Neural crest cell (in vitro differentiated cells): ENCODE measurements at places on chromosomes 3 and 15. TPM values are rescaled to one million over a fixed set of nuclear protein-coding genes. Genes with fewer than 3 reads are reported as not detected.

DNA sequence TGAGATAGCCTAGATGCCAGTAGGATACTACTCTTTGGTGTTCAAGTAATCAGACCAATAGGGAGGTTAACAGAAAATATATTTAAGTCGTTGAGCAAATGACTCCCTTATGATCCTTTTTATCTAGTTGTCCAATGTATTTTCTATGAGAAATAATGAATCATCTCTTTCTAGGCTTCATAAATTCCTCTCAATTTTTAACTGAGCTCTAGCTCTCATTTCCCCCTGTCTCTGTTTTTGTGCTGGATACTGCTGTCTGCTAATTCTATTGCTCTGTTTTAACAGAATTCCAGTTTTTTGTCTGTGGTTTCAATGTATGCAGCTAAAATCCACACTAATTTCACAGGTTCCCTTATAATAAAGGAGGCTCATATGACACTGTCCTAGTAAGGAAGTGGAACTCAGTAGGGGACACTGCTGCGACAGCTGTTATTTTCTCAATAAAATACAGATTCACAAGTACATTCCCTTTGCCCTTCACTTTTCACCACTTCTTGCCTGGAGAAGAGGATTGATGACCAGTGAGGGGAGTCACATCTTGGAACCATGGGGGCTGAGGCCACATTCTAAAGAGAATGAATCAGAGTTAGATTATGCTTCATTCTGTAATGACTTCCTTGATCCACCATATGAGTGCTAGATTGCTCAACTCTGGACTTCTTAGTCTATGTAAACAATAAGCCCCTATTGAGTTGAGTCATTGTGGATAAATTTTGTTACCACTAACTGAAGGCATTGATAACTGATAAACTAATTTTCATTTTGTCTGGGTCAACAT lies 558.7 kb upstream of the KCNMB2 start:
- H3K36me3 ChIP-seq, result no peaks in the 10 kb centered on the region
- no peak overlapping the region for H3K4me3 ChIP-seq
- DNase-seq, result no peak
- no peaks in the 10 kb centered on the region for H3K27me3 ChIP-seq

DNA sequence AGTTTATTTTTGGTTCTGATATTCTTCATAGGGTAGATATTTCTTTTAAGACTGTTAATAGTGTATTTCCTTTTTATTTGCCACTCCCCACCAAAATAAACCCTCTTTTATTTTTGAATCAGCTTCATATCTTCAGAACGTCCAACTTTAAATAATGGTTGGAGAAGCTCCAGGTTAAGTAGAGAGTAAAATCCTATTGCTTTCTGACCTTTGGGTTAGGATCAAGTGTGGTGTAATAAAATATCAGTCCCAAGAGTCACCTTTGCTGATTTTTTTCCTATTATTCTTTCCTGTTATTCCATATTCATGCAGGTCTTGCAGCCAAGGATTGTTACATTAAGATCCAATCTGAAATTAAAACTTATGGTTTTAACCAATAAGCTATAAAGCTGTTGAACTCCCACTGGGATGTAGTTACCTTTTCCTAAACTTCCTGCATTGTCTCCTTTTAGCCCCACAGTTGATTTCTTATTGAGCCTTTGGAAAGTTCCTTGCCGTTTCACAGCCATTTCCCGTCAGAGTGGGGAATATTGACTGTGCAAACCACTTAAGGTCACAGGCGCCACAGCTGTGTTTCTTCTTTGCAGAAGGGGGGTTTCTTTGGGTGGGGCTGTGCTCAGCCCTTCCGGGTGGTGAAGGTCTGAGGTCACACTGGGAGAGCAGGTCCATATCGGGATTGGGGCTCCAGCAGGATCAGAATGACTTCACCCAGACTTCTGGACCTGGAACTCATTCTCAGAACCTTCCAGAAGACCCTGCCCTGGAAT lies 287.3 kb upstream of the CTDSPL start:
- DNase-seq, result no peak
- H3K27me3 ChIP-seq, result no peaks in the 10 kb centered on the region
- H3K27ac ChIP-seq, result no peak overlapping the region
- no peak overlapping the region for H3K4me3 ChIP-seq
- peaks cover 5% of the 10 kb centered on the region for H3K4me1 ChIP-seq

GRCh38 chr3:116129187-116129946 lies 315.9 kb downstream of the LSAMP start:
- no peak overlapping the region for H3K4me3 ChIP-seq
- H3K27me3 ChIP-seq, result no peaks in the 10 kb centered on the region
- H3K4me1 ChIP-seq, result peaks cover 14% of the 10 kb centered on the region
- DNase-seq, result no peak

- H3K36me3 ChIP-seq, result peaks cover 6% of the 10 kb centered on the region
- H3K27ac ChIP-seq, result no peak overlapping the region
- H3K27me3 ChIP-seq, result peaks cover 25% of the 10 kb centered on the region
- H3K4me1 ChIP-seq, result peaks cover 11% of the 10 kb centered on the region
- no peak for DNase-seq
Measured at GRCh38 chr3:13898346-13898745, 18.5 kb upstream of the WNT7A start.

DNA sequence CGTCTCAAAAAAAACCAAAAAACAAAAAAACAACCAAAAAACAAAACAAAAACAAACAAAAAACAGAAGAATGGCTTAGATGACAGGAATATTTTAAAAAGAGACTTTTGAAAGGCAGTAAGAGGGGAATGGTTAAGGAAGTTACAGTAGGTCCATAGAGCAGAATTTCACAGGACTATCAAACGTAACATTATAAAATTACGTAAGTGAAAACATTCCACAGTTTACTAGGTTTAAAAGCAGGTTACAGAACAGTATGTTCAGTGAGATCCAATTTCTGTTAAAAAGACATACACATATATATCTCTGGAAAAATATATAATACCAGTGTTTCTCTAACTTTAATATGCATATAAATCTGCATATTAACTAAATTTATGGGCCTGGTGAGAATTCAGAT lies 50.2 kb upstream of the MUC13 start:
- H3K27ac ChIP-seq, result no peak overlapping the region
- H3K4me1 ChIP-seq, result no peaks in the 10 kb centered on the region
- H3K36me3 ChIP-seq, result peaks cover under 1% of the 10 kb centered on the region
- no peak for DNase-seq
- H3K27me3 ChIP-seq, result no peaks in the 10 kb centered on the region

- no peaks in the 10 kb centered on the region for H3K36me3 ChIP-seq
- peaks cover 20% of the 10 kb centered on the region for H3K4me1 ChIP-seq
- H3K27ac ChIP-seq, result no peak overlapping the region
- H3K4me3 ChIP-seq, result no peak overlapping the region
Measured at GRCh38 chr3:107993771-107994170, 97.1 kb downstream of the CD47 start.

DNA sequence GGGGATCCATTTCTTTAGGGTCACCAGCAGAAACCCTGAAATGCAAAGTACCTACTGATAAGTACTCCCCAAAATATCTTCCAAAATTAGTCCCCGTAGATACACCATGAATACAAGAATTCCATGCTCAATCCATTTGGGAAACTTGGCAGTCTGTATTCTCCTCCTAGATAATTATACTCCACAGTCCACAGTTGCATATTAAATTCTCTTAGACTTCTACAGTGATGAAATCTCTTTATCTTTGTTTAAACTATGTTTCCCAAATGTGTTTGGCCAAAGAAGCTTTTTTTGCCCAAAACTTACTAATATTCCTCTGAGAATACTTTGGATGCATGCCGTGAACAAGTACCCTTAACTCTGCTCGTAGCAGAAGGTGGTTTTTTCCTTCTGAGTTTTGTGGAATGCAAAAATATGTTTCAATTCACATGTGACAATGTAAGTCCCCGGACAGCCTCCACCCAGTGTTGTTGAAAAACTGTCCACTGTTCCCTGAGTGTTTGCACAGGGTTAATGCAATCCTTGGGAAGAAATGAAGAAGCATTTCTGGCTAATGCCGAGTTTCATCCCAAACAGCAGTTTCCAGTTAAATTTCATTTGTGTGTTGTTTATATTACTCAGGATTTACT lies 126.7 kb downstream of the ARNT2 start:
- DNase-seq, result no peak
- no peaks in the 10 kb centered on the region for H3K27me3 ChIP-seq
- no peak overlapping the region for H3K4me3 ChIP-seq
- H3K4me1 ChIP-seq, result peaks cover 1% of the 10 kb centered on the region

DNA sequence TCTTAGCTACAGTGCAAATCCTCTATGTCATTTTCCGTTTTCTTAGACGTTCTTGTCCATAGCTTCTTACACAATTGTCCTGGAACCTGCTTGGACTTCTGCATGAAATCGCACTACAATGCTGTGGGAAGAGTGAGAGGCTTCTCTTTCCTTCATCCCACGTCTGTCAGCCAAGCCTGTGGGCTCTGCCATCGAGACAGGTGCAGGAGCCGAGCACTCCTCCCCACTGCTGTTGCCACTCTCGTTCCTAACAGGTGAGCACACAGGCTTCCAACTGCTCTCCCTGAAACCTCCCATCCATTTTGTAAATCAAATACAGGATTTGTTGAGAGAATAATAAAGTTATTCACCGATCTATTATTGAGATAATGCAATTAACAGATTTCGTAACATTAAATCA lies 23.5 kb downstream of the ZXDC start:
- no peaks in the 10 kb centered on the region for H3K27me3 ChIP-seq
- H3K27ac ChIP-seq, result no peak overlapping the region
- peaks cover 9% of the 10 kb centered on the region for H3K36me3 ChIP-seq
- H3K4me1 ChIP-seq, result peaks cover 15% of the 10 kb centered on the region
- no peak for DNase-seq
- no peak overlapping the region for H3K4me3 ChIP-seq

DNA sequence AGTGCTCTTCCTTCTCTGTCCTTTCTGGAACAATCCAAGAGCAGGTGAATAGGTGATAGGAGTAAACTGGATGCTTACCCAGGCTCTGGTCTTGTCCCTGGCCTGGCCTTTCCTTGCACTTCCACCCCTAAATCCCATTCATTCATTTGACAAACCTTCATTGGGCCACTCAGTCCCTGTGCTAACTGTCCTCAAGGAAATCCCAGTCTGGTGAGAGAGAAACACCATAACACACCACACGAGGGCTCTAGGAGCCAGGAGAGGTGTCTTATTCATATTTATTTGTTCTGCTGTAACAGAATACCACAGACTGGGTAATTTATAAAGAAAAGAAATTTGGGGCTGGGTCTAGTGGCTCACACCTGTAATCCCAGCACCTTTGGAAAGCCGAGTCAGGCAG lies 22.8 kb downstream of the EFCC1 start:
- no peak overlapping the region for H3K4me3 ChIP-seq
- peaks cover 17% of the 10 kb centered on the region for H3K4me1 ChIP-seq
- peaks cover 9% of the 10 kb centered on the region for H3K36me3 ChIP-seq
- H3K27me3 ChIP-seq, result no peaks in the 10 kb centered on the region

GRCh38 chr3:191283400-191283799 lies 45.8 kb upstream of the CCDC50 start:
- no peaks in the 10 kb centered on the region for H3K36me3 ChIP-seq
- H3K4me3 ChIP-seq, result no peak overlapping the region
- no peaks in the 10 kb centered on the region for H3K27me3 ChIP-seq

DNA sequence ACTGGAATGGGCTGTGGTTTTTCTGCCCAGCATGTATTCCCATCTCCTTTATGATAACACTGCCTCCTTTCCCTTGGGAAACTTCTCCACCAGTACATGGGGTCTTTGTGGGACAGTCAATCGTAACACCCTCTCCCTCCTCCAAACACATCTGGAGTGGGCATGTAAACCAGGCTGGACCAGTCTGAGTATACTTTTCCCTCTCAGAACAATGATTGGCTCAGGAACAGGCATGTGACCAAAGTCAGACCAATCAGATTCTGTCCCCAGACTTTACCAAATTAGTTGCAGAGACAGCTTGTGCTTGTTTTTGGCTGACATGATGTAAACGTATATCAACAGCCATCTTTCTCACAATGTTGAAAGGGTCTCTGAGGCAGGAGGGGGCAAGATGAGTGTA lies 97.1 kb upstream of the CRBN start:
- no peak for DNase-seq
- no peak overlapping the region for H3K27ac ChIP-seq
- peaks cover 6% of the 10 kb centered on the region for H3K4me1 ChIP-seq
- H3K4me3 ChIP-seq, result no peak overlapping the region
- H3K27me3 ChIP-seq, result no peaks in the 10 kb centered on the region
- no peaks in the 10 kb centered on the region for H3K36me3 ChIP-seq

- H3K4me3 ChIP-seq, result peak overlapping the region; percentile 31
- no peak overlapping the region for H3K27ac ChIP-seq
- DNase-seq, result no peak
Measured at GRCh38 chr3:71110385-71111222, 472.9 kb downstream of the FOXP1 start.

DNA sequence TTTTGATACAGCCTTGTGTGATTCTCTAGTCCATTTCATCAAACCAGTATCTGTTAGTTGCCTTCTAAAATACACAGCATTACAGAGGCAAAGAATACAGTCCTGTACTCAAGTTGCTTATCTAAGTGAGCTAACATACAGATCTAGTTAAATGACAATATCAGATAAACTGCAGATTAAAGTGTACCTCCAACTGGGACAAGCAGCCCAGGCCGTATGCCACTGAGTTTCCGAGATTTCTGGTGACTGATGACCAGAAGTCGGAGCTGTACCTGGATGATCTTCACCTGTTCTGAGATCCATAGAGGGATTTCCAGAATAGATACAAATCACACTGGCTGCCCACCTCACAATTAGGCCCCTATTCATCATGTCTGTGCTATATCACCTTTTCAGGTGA lies 6.3 kb upstream of the TRIM59 start:
- H3K36me3 ChIP-seq, result no peaks in the 10 kb centered on the region
- H3K27ac ChIP-seq, result no peak overlapping the region
- DNase-seq, result no peak
- H3K27me3 ChIP-seq, result no peaks in the 10 kb centered on the region
- H3K4me3 ChIP-seq, result no peak overlapping the region
- H3K4me1 ChIP-seq, result no peaks in the 10 kb centered on the region

DNA sequence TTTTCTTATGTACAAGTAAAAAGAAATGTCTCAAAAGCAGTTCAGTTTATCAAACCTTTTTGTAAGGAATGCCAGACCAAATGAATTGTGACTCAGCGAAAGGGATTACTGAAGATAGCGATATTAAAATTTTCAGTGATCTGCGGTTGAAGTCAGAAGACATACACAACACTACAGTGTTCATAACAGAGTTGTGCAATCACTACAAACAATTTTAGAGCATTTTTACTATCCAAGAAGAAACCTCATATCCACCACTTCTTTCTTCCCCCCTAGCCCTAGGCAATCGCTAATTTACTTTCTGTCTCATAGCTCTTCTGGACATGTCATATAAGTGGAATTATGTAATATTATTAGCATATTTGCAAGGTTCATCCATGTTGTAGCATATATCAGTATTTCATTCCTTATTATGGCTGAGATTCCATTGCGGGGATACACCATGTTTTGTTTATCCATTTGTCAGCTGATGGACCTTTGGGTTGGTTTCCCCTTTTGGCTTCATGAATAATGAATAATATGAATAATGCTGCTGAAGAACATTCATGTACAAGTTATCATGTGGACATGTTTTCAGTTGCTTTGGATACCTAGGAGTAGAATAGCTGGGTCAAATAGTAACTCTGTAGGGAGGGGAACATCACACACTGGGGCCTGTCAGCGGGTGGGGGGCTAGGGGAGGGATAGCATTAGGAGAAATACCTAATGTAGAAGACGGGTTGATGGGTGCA lies 23.6 kb upstream of the ALPK3 start:
- H3K27me3 ChIP-seq, result no peaks in the 10 kb centered on the region
- no peak for DNase-seq
- no peak overlapping the region for H3K4me3 ChIP-seq

The ALDH1A3 gene
- total RNA-seq, result 8.0 and 9.2 TPM in 2 replicates

The ZBTB47 gene
- total RNA-seq, result 6.6 and 7.3 TPM in 2 replicates

The MCF2L2 gene
- total RNA-seq, result 1.5 and 2.1 TPM in 2 replicates

The GASK1A gene
- 2.1 and 2.9 TPM in 2 replicates for total RNA-seq

The SLC22A13 gene
- 0.19 and 0.41 TPM in 2 replicates for total RNA-seq
